IPS DF 6.9 (cell line): ENCODE measurements at places on chromosomes 4 and X.

DNA sequence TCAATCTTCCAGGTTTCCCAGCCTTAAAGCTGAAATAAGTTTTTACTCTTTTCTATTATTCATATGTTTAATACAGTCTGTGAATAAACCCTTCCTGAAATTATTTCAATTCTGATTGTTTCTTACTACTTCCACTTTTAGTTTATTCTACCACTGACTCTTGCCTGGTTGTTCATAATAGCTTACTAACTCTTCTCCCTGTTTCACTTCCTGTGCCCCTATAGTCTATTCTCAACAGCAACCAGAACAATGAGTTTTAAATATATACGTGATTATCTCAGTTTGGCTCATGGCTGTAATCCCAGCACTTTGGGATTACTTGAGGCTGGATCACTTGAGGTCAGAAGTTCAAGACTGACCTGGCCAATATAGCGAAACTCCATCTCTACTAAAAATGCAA is 408.0 kb upstream of the SPOCK3 start:
- no peak for DNase-seq

DNA sequence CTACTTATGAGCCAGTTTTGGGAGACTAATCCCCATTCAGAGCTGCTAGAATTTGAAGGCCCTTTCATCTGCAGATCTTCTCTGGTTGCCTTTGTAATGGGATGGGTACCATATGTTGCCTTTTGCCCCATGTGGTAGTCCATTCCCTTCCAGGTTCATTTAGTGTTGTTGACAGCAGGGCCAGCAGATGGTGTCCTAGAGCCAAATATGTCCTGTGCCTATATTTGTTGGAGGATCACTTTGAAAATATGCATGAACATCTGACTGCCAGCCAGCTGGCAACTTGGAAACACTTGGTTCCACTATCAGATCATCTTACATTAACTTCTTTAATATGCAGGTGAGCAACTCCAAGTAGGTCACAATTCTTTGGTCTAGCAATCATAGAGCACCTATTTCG is 30.4 kb downstream of the CFAP299 start:
- DNase-seq = peak; percentile 50

DNA sequence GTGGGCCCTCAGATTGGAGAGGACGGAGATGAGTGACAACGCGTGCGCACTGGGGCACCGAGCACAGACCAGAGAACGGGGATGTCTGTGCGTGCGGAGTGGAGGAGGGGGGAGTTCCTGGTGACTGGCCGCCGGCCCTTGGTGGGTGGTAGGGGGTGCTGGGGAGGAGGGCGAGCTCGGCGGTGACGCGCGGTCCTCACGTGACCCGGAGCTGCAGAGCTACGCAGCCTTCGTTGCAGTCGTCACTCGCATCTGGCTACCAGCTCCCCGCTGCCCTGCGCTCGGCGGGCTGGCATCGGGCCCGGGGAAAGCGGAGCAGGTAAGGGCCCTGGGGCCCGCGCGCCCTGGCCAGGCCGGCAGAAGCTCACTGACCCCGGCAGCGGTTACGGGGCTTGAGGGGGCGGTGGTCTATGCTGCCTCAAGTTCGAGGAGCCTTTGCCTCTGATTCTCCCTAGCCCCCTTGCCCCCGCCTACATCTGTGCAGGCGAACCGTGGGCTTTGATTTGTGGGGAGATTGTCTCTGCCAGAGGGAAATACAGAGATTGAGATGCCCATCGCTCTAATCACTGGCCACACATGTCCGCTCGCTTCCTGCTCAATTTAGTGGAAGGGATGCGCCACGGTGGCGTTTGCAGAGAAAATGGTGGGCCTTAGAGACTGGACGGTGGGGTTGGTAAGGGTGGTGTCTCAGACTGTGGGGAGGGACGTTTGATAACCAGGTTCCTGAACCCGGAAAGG is at the start of gene ARMCX4:
Gene ARMCX4, plus strand, starts transcription at position 245 of the 738 bp plus-strand sequence. CDS start 3,134 bp downstream, outside the sequence.
- DNase-seq = no peak

GRCh38 chr4:116639070-116639577 is 446.3 kb downstream of the TRAM1L1 start:
- DNase-seq = no peak

- DNase-seq = no peak
These were observed 17.2 kb upstream of the ZNF718 start for GRCh38 chr4:107083-107443.

- DNase-seq = no peak
These were observed 169.2 kb upstream of the RBPJ start for GRCh38 chr4:26151615-26152014.

DNA sequence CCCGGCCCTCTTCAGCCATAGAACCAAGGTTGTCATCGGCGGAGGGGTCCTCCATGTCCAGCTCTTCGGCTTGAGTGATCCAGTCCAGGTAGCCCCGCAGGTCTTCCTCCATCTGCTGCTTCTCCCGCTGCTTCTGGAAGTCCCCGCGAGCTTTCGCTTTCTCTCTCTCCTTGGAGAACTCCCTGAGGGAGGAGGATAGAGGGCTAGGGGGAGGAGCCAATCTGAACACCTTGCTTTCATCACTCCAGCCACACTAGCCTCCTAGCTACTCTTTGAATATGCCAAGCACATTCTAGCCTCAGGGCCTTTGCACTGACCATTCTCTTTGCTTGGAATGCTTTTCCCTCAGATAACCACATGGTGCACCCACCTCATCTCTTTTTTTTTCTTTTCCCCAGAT is 6.2 kb downstream of the CACNA1F start:
- no peak for DNase-seq

GRCh38 chr4:4861390-4862018 is 2.0 kb downstream of the MSX1 start:
- no peak for DNase-seq

GRCh38 chr4:124633285-124633941 is 79.1 kb downstream of the ANKRD50 start:
- DNase-seq = no peak

GRCh38 chrX:45264865-45265264 is 64.2 kb upstream of the DIPK2B start:
- no peak for DNase-seq

GRCh38 chr4:151169900-151170299 is 70.5 kb downstream of the RPS3A start:
- DNase-seq = no peak

- no peak for DNase-seq
These were observed 94.2 kb downstream of the MAOA start for GRCh38 chrX:43750248-43750676.

DNA sequence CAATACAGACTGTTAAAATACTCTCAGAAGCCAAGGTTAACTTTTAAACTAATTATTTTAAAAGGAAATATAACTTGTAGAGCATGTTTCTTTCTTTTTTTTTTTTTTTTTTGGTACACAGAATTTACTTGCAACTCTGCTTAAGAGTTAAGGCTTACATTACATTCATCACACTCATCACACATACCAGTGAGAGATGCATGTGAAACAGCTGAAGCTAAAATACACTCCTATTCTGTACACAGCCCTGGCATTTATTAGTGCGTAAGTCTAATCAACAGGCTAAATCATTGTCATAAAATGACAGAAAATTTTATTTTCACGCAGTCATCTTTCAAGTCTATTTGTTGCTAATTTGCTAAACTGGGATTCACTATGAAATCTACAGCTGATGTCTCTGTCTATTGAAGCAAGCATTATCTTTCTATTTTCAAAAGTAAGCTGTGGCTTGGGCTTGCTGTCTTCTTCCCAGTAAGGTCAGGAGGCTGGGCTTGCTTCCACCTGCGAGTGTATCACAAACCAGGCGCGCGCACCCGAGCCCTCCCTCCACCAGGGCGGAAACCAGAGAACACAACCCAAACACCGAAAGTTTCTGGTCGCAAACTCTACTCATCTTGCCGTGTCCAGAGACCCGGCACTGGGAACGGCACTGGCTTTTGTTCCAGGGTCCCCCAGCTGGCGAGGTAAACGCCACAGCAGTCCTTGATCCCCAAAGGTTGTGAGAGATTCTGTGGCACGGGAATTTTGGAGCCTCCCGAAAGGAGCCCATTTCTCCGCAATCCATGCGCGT is 3.9 kb downstream of the MAML3 start:
- no peak for DNase-seq

GRCh38 chrX:42128587-42128986 is 205.2 kb upstream of the CASK start:
- DNase-seq = no peak

GRCh38 chrX:68822641-68823410 is 6.0 kb upstream of the EFNB1 start:
- DNase-seq = no peak

DNA sequence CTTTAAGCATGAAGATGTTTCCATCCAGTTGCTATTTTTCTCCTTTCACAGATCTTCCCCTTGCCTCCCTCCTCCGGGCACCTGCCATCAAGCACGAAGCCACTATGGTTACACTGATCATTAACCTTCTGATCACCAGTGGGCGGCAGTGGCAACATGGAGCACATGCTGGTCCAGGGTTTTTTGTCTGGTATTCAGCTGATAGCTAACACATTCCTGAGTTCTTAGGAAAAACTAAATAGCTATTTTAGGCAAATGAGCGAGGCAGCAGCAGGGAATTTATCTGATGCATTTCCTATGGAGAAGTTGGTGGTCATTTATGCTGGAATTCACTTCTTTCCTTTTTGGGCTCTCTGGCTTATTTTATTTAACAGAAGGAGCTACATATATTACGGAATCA is 22.9 kb downstream of the SHISA3 start:
- DNase-seq = no peak

DNA sequence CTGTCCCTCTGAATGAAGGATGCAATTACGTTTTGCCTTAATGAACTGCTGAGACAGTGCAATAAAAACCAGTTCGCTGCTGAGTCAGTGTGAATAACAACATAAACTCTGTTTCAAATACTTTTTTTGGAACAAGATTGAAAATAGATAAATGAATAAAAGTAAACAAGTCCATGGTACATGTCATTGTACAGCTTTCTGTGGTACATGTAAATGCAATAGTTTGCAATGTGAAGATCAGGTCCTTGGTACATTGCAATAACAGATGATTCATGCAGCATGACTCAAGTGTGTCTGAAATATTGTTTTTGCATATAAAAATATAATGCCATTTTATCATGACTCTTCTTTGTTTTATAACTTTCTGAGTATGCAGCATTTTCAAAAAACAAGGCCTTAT is 193.4 kb upstream of the PACRGL start:
- DNase-seq = no peak

- DNase-seq = no peak
These were observed 46.8 kb downstream of the PDGFC start for GRCh38 chr4:156924774-156925315.

DNA sequence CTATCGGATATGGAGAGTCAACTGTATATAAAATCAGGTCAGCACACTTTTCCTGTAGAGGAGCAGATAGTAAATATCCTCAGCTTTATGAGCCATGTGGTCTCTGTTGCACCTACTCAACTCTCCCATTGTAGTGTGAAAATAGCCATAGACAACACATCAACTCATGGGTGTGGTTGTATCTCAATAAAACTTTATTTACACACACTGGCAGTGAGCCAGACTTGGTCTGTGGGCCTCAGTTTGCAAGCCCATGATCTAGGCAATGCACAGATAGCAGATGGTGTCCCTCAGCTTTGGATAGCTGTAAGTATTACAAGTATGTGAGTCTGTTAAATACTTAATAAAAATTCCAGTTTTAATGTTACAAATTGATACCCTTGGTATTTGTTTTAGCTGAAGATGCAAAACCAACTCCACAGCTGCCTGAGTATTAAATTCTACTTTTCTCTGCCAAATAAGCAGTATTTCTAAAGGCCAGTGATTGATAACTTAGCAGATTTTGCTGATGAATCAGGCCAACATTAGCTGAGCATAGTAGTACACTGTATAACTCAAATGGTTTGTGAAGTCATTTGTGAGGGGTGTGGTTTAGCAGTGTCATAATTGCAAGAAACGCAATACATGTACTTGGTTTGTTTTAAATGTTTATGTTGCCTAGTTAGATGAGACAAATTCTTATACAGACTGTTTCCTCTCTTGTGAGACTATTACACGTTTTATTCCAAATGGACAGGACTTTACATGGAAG is 87.3 kb downstream of the GPR143 start:
- DNase-seq = no peak

GRCh38 chr4:13627178-13627605 is 333 bp downstream of the BOD1L1 start:
- DNase-seq = no peak

- DNase-seq = no peak
These were observed 34.3 kb downstream of the RAPGEF2 start for GRCh38 chr4:159137176-159137575.

DNA sequence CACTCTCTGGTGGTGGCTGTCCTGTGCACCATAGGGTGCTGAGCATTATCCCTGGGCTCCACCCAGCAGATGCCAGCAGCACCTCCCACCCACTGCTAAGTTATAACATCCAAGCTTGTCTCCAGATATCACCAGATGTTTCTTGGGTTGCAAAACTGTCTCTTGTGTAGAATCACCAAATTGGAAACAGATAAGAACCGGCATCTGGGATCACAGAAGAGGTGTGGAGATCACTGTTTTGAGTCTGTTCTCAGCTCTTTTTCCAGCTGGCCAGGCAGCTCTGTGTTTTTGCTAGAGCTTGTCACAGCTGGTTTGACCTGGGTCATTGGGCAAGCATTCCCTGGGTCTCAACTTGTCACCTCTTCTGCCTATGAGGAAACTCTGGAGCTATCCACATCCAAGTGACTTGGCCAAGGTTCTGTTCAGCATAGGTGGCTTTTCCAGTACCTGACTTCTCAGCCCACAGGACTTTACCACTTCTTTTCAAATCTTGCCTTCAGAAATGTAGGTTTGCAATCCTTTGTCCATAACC is 15.3 kb upstream of the PUDP start:
- DNase-seq = no peak

DNA sequence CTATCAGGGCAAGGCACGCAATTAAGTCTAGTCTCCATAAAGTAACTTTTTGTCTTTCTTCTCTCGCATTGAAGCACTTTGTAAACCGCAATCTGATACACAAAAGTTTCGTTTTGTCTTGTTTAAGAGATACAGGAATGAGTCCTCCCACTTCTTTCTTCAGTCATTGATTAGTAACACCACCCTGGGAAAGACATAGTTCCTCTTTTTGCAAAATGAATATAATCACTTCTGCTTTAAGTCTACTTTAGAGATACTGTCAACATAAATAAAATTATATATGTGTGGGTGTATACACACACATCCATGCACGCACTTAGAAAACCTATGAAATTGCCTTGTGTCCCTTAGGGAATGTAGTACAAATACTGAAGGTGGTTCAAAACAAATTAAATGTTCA is 11.7 kb downstream of the COQ2 start:
- DNase-seq = no peak

DNA sequence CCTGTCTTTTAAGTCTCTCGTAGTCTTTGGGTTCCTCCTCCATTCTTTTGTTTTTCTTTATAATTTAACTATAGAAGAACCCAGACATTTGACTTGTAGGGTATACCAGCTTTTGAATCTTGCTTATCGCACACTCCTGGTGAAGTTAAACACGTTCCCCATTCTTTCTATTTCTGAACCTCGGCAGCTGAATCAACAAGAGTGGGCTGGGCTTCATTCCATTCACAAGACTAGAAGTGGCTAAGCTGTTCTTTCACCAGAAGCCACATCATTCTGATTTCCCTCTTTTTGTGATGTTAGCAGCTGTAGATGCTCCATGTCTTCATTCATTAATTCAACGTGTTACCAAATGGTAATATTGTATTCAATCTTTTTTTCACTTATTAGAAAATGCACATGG is 167.9 kb downstream of the CORIN start:
- DNase-seq = no peak

GRCh38 chr4:87849612-87850011 is 16.8 kb downstream of the MEPE start:
- no peak for DNase-seq

GRCh38 chr4:114601304-114602052 is 2.9 kb downstream of the UGT8 start:
- no peak for DNase-seq
